ENCODE measurements at places on chromosomes 12 and 14.

DNA sequence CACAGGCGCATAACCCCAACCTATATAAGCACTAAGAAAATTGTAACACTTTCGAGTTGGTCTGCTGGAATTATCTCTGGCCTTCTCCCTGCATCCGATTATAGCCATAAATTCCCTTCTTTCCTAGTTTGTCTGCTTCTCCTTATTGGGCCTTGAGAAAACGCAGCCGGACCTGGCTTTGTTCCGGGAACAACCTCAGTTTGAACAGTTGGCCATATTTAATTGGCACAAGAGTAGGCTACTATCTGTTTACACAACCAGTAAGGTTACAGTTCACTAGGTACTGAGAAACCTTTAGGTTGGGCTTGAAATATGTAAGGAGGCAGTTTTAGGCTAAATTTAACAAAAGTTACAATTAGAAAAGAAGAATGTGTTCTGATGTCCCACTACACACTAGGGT lies 176.1 kb downstream of the IPO8 start:
- DNase-seq = peak; percentile 65

DNA sequence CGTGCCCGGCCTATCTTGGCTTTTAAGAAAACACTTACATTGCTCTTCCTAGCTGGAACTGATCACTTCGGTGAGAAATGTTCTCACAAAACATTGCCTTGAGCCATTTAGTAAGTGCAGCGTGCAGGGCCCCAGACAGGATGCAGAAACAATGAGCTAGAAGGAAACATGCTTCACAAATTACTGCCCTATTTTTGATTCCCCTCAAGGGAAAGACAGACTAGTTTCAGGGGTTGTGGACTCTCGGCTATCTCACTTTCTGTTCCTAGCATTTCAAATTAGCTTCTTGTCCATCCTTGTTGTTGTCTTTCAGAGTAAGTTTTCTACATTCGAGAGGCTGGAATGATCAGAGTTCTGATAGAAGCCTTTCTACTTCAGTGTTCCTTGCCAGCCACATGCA lies 21.6 kb downstream of the TGFB3 start:
- DNase-seq = no peak

GRCh38 chr12:105856048-105856405 lies 282.7 kb downstream of the NUAK1 start:
- DNase-seq = no peak

DNA sequence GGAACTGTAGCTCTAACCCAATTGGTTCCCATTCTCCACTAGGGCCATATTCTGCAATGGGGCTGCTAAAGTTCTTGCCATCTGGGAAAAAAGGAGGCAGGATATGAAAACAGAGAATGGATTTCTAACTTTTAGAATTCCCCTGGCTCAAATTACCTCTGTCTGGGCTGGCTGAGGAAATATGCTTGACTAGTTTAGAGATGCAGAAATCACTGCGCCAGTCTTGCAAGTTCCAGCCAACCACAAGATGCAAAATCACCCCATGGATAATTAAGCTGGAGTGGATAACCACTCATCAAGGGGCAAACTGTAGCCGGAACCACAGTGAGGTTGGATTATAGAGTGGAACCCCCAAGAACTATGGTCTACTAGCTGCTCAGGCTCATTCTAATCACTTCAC lies 126.3 kb downstream of the RALGAPA1 start:
- no peak for DNase-seq

GRCh38 chr12:62530596-62530995 lies 64.0 kb downstream of the MON2 start:
- no peak for DNase-seq

DNA sequence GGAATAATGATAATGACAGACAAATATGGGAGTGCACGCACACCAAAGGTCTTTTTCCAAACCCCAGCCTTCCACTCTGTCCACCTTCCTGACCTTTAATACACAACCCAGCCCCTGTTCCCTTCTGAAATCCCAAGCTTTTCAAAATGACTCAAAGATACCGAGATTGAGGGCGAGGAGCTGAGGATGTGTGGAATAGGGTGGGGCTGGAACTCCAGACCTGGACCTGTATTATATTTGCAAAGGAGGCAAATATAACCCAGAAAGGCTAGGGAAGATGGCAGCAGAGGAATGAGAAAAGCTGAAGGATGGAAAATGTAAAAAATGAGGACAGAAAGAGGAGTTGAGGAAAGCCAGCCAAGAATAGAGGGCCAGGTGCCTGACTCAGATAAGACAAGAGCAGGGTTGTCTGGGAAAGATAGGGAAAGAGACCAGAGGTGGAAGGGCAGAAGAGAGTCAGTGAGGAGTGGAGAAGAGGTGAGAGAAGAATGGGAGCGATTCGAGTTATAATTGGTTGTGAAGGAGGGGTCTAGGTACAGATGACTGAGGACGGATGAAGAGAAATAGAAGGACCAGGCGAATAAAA lies 1.0 kb upstream of the PTMS start:
- DNase-seq = no peak

GRCh38 chr12:68772714-68773113 lies 26.7 kb downstream of the SLC35E3 start:
- DNase-seq = no peak

- DNase-seq = no peak
Measured at GRCh38 chr12:5395443-5396271, 36.3 kb upstream of the NTF3 start.

DNA sequence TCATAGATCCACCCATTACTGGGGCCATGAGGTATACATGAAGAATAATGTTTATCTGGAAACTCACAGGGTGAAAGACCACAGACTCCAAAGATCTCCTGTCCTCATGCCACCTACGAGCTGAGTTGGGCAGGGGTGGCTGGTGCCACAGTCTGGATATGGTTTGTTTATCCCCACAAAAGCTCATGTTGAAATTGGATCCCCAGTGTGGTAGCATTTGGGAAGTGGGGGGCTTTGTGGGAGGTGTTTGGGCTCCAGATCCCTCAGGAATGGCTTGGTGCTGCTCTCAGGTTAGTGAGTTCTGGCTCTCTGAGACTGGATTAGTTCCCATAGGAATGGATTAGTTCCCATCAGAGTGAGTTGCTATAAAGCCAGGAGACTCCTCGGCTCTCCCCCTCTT lies 192.3 kb upstream of the FSCB start:
- no peak for DNase-seq

DNA sequence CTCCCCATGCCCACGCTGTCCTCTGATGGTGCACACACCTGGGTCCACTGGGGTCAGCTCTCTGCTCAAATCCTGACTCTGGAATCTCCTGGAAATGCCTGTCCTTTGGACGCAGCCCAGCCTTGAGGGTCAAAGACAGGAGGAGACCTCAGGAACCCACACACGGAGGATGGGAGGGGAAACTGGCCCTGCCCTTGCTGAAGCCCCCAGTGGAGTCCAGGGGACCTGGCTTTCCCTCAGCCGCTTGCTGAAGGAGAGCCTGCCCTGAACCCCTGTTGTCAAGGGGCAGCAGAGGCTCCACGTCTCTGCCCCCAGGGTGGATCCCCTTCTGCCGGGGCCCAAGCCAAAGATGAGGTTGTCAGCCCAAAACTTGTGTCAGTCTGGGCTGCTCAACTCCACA lies 16.9 kb downstream of the GALNT9 start:
- no peak for DNase-seq

GRCh38 chr14:36667679-36668078 lies 6.0 kb downstream of the PAX9 start:
- DNase-seq = no peak

GRCh38 chr14:95523815-95524448 lies 7.5 kb upstream of the SYNE3 start:
- DNase-seq = no peak

DNA sequence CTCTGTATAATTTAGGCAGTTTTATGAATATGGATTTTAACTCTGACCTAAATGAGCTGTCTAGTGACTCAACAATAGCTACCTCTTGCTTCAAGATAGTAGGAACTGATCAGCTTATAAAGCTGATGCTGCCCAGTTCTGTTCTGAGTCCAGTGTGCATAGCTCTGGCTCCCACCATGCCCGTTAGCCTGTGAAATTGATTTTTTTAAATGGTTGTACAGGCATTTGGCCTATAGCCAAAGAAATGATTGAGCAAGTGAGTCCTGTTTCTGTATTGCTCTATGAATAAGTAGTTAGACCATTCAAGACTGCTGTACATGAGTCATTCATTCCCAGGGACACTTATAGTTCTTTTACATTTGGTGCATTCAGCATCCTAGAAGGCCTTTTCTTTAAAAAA lies 36.4 kb downstream of the SAMD4A start:
- DNase-seq = no peak

- peak; percentile 85 for DNase-seq
Measured at GRCh38 chr12:1644534-1645438, 15.8 kb downstream of the WNT5B start.

DNA sequence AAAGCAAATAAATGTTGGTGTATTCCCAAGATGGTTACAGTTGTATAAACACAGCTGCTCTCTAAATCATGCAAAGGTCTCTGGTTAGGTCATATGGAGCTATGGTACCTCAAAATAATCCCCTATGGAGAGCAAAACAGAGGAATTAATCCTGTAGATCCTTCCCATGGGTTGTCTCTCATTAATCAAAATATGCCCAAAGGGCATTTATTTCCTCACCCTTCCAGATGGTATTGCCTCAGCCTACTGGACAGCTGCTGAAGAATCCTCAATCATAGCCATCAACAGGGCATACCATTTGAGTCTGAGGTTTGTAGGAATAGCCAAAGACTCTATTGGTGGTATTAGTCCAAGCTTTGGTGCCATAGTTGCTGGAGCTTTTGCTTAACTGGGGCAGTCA lies 360.9 kb downstream of the RPL10L start:
- DNase-seq = no peak

DNA sequence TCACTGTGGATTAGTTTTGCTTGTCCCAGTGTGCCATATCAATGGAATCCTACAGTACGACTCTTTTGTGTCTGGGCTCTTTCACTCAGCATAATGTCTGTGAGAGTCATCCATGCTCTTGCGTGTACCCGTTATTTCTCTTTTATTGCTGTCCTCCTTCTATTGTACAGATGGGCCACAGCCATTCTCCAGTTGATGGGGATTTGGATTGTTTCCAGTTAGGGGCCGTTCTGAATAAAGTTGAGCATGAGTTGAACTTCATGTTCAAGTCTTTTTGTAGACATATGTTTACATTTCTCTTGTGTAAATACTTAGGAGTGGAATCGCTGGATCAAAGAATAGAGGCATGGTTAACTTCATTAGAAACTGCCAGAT lies 38.3 kb downstream of the MYO1H start:
- DNase-seq = no peak

- DNase-seq = no peak
Measured at GRCh38 chr12:12511895-12512711, 50.6 kb downstream of the DUSP16 start.

- DNase-seq = no peak
Measured at GRCh38 chr12:5369298-5369697, 62.6 kb upstream of the NTF3 start.

GRCh38 chr12:12510141-12510540 lies 52.5 kb downstream of the DUSP16 start:
- no peak for DNase-seq

DNA sequence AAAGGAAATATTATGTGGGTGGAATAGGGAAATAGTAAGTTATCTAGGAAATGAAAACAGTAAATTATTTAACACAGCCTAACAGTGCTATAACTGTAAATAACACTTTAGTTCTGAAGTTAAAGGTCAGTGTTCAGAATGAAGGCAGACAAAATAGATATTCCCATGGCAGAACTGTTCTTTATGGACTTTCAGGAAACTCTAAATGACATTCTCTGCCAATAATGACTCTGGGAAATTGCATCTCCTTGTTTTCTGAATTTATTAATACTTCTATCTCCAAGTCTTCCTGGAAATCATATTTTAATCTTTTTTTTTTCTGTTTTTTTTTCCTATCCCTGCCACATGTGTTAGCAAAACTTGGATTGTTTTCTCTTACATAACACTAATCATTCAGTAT lies 101.4 kb downstream of the PDE3A start:
- DNase-seq = no peak

- DNase-seq = no peak
Measured at GRCh38 chr12:64680235-64680634, 69.9 kb downstream of the RASSF3 start.

- DNase-seq = no peak
Measured at GRCh38 chr12:46127656-46128055, 137.3 kb upstream of the SCAF11 start.

DNA sequence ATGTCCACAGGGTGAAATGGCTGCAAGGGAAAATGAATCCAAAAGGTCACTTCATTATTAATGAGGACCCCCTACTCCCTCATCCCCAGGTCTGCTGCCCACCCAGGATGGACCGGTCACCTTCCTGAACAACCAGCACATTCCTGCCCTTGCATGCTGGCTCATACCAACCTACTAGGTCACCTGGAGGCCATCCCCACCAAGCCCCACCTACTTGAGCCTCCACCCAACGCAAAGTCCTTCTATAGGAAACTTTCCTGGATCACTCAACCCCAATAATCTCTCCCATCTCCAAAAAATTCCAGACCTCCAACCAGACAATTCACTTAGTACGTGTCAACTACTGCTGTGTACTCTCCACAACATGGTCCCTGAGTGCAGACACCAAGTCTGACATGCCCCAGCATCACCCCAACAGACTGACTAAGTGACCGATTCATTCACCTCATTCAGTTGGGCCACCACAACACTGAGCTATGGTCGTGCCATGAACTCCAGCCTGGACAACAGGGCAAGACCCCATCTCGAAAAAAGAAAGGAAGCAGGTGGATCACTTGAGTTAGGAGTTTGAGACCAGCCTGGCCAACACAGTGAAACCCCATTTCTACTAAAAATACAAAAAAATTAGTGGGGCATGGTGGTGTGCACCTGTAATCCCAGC lies 18.1 kb downstream of the CLMN start:
- no peak for DNase-seq

DNA sequence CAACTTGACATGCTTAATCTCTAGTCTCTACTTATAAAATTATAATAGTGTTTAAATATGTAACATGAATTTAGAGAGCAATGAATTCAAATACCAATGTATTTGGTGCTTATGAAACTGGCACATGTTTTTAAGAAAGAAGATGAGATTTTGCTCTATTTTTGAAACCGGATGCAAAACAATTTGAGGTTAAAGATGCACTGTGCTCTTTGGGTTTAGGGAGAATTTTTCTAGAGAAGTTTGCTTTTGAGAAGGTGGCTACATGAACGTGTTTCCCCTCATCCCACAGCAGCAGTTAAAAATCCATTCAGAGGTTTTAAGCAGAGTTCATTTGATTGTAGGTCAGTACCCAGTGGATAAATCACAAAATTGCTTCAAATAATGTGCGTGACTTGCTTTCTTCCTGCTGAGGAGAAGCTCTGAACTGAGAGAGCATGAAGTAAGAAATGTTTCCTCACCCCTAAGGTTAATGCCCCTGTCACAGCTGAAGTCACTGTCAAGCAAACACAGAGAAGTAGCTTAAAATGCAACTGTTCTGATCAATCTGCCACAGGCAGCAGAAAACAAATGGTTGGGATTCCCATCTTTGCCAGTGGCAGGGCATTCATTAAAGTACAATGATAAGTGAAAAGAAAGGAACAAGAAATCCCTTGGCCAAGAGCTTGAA lies 241.9 kb upstream of the SYT1 start:
- DNase-seq = no peak

- no peak for DNase-seq
Measured at GRCh38 chr12:51692016-51692415, 101.0 kb downstream of the SCN8A start.
